ENCODE measurements at places on chromosomes 4 and X.

DNA sequence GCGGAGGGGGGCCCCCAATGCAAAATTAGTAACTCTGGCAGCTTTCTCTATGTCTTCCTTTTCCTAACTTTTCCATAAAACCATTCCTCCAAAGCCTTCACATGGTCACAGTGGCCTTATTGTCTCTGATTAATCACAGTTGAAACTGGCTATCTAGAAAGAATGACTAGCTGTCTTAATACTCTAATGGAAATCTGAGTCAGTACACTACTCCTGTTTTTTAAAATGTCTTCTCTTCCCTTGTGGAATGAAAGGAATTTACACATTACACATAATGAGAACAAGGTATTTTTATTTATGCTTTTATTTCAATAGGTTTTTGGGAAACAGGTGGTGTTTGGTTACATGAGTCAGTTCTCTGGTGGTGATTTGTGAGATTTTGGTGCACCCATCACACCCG lies 66.3 kb upstream of the PUDP start:
- DNase-seq, result peak; percentile 9

GRCh38 chr4:149574971-149575370 lies 240.7 kb downstream of the IQCM start:
- DNase-seq, result no peak

GRCh38 chr4:141223418-141223817 lies 2.7 kb downstream of the ZNF330 start:
- DNase-seq, result no peak

DNA sequence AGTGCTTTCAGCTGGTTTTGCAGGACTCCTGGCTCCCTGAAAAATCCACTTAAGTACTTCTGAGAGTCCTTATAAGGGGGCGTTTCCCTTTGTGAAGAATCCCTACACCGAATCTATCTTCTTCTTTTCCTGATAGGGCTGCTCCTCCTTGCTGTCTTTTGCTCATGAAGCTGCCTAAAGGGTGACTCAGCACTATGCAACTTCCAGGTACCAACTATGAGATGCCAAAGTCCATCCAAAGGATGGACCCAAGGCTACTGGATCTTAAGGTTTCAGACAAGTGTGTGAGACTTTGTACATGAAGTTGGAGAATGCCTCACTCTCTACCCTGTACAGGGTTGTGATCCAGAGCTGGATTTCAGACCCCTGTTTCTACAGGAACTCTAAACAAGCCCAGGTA lies 485.0 kb upstream of the FAT1 start:
- DNase-seq, result no peak

DNA sequence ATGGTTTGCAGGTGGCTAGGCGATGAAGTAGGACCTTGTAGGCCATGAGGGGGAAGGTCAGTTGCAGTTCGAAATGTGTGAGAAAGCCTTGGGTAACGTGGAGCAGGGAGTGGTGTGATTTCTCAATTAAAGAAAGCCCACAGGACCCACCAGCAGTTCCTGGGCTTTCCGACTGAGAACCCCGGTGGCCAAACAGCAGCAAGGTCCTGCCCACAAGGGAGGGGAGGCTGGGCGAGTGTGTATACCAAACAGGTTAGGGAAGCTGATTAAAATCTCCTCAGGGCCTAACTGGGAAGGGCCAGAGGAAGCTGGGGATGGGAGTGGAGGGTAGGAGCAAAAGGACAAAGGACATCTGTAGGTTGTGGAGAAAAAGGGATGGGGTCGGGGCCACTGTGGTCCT lies 2.4 kb downstream of the ATP6AP1 start:
- no peak for DNase-seq

GRCh38 chrX:128992107-128992971 lies 531.0 kb downstream of the SMARCA1 start:
- no peak for DNase-seq

All from NCI-H226 (cell line).